ENCODE measurements at places on chromosomes 2 and 18. TPM values are rescaled to one million over a fixed set of nuclear protein-coding genes. Genes with fewer than 3 reads are reported as not detected.
A peak's percentile ranks its signal among the peaks of the same experiment; 100 is the strongest.

DNA sequence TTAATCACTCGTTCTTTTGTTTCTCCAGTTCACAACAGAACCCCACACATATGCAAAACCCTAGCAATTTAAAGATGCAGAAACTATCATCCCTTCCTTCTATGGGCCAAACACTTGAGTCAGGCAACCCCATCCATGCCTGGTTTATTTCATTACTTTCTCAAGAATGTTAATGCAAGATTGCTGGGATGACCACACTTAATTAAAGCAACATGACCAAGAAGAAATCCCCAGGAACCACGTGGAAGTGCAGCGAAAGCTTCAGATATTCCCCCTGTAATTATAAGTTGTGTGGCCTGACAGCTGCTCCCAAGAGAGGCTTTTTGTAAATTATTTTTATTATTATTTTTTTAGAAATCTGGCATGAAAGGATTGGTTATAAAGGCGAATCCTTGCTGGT, 246.2 kb upstream of the ID2 start:
- peak; percentile 40 for DNase-seq

Gene PRR30
- total RNA-seq, result not detected

DNA sequence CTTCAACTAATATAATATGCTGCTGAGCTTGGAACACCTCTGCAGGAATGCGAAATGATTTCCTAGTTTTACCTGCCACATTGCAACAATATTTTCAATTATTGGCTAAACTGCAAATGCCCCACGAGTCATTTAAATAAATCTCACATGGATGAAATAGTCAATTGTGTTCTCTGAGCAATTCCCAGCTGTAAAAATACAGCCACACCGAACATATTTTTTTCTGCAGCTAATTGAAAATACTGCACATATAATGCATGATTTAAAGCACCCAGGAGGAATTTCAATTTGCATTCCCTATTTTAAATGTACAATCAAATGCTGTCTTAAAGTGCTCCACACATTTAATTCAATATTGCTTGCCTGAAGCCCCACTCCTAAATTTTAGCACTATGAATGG, 18.6 kb downstream of the SERPINE2 start:
- no peak for DNase-seq

Gene MSTN
- not detected for total RNA-seq

DNA sequence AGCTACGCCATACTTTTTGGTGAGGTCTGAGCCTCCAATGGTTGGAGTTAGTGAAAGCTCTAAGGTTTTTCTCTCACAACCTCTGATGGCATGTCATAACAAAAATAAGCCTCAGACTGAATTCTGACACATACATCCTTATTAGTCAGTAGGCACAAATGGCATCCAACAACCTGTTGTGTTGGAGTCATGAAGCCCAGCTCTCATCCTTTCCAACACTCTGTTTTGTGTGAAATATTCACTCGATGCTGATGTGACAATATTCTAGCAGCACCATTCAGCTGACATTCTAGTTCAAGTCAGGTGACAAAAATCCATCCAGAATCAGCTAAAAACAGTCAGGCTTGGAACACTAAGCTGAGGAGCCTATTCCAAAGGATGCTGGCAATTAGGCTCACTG, 603.2 kb upstream of the ID2 start:
- DNase-seq, result no peak

DNA sequence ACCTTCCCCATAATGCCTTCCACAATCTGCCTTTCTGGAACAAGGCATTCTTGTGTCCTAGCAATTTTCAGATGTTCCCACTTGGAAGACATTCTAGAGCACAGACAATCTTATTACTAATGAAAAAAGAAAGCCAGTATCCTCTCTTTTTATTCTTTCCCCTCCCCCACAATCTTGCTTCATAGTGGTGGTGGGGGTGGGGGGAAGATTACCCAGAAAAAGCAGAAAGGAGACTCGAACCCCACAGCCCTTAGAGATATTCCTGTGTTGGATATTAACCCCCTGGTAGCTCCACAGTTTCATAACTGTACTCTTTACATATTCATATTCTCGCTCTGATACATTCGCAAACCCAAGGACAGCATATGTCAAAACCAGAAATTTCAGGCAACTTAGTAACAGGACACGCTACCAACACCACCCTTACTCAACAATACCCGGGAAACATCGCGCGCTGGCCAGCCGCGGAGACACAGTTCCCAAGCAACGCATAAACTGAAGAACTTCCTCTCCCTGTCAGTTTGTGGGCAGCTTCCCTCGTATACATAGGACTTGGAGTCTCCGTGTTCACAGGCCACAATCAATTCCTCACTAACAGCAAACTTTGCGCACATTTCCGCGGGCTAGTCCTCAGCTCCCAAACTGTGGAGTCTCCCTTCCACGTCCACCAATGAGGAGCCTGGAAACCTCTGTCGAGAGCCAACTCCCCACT, 793 bp downstream of the NR4A2 start:
- peak; percentile 80 for DNase-seq

- DNase-seq, result peak; percentile 82
Observed at GRCh38 chr18:7626922-7627440, 59.9 kb downstream of the PTPRM start.

GRCh38 chr2:119549241-119549640, 5.0 kb downstream of the CFAP221 start:
- peak; percentile 38 for DNase-seq

Gene SCN3A
- total RNA-seq, result 0.36 TPM

DNA sequence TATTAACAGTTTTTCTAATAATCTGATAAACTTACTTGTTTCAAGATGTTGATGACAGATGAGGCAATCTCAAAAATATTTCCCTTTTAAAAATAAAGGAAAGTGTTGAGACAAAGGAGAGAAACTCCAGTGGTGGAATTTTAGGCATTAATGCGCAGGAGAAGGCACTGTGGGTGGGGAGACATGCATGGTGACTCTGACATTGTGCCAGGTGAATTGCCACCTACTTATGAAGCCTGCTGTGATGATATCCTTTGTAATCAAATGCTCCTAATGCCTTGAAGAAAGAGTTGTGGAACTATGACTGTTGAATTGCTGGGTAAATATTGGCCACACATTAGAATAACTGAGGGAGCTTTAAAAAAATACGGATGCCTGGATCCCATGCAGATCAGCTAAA, 101.4 kb downstream of the PLA2R1 start:
- no peak for DNase-seq

- DNase-seq, result peak; percentile 38
Observed at GRCh38 chr2:177598326-177599138, 206.0 kb downstream of the AGPS start.

DNA sequence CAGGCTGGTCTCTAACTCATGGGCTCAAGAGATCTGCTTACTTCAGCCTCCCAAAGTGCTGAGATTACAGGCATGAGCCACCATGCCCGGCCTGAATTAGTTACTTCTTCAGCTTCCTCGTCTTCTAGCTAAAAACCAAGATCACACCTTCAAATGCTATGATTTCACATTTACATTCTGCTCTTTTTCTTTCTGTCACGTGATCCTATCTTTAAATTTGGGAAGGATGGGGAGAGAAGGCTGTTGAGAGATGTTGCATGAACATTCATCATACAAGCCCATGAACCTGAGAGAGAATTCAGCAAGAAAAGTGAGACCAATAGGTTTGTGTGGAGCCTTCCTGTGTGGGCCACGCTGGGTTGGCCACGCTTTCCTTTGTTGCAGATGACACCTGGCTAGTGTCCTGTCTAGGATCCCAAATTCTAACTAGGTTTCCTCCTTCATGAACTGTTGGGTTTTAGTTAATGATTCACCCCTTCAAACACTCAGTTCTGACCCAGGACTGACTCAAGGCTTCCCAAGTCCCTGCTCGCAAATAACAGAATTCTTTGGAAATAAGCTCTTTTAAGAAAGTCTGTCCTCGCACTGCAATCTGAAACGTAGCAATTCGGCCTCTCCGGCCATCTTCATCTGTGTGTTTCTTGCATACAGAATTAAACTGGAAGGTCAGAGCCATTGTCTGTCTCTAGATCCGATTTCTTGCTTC, 57.3 kb upstream of the CREB1 start:
- DNase-seq, result no peak

DNA sequence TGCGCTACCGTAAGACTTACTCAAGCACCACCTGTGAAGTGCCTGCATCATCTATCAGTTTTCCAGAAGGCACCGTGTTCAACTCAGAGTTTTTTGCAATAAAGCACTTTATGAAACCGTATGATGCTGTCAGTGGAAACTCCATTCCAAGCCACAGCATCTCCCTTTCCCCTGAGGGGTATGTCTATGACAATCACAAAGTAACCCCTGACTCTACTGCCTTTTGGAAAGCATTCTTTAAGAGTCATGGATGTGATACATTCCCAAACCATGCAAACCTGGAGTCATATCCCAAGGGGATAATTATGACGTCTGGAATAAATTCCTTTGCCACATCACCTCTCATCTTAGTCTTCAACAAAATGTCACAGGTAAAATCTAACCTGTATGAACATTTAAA, 39.2 kb downstream of the UNC50 start:
- DNase-seq, result peak; percentile 13

Gene CLEC4F
- not detected for total RNA-seq

Gene SH3YL1
- total RNA-seq, result 12.7 TPM

Gene SKOR2
- not detected for total RNA-seq

GRCh38 chr18:48181857-48182256, 227.3 kb downstream of the ZBTB7C start:
- no peak for DNase-seq

GRCh38 chr2:198901894-198902293, 555.8 kb downstream of the SATB2 start:
- peak; percentile 11 for DNase-seq

GRCh38 chr2:941871-942270, 8.8 kb upstream of the SNTG2 start:
- no peak for DNase-seq

Gene POTEJ
- total RNA-seq, result not detected

GRCh38 chr2:128504246-128505149, 185.8 kb upstream of the HS6ST1 start:
- no peak for DNase-seq

- no peak for DNase-seq
Observed at GRCh38 chr18:25557011-25557410, 205.0 kb upstream of the ZNF521 start.

GRCh38 chr18:44921974-44922373, 241.3 kb downstream of the SETBP1 start:
- no peak for DNase-seq

Gene RESP18
- total RNA-seq, result not detected

- peak; percentile 21 for DNase-seq
Observed at GRCh38 chr2:64655018-64655664, 1.4 kb upstream of the SERTAD2 start.

- no peak for DNase-seq
Observed at GRCh38 chr2:222424729-222425671, 657 bp downstream of the SGPP2 start.

Gene APOB
- not detected for total RNA-seq

Gene LHCGR
- total RNA-seq, result not detected

GRCh38 chr2:143468341-143468888, 339.2 kb downstream of the ARHGAP15 start:
- no peak for DNase-seq

Gene EVX2
- not detected for total RNA-seq

GRCh38 chr18:2108591-2108990, 462.7 kb downstream of the METTL4 start:
- peak; percentile 53 for DNase-seq

- DNase-seq, result no peak
Observed at GRCh38 chr2:66024391-66024790, 410.5 kb upstream of the MEIS1 start.

- DNase-seq, result no peak
Observed at GRCh38 chr2:146818122-146818521, 1026.7 kb upstream of the ACVR2A start.

GRCh38 chr2:127408004-127408806, 10.0 kb upstream of the PROC start:
- DNase-seq, result peak; percentile 91

GRCh38 chr2:99389946-99390345, 52.8 kb downstream of the EIF5B start:
- no peak for DNase-seq

GRCh38 chr2:40394597-40394996, 57.3 kb downstream of the SLC8A1 start:
- no peak for DNase-seq

DNA sequence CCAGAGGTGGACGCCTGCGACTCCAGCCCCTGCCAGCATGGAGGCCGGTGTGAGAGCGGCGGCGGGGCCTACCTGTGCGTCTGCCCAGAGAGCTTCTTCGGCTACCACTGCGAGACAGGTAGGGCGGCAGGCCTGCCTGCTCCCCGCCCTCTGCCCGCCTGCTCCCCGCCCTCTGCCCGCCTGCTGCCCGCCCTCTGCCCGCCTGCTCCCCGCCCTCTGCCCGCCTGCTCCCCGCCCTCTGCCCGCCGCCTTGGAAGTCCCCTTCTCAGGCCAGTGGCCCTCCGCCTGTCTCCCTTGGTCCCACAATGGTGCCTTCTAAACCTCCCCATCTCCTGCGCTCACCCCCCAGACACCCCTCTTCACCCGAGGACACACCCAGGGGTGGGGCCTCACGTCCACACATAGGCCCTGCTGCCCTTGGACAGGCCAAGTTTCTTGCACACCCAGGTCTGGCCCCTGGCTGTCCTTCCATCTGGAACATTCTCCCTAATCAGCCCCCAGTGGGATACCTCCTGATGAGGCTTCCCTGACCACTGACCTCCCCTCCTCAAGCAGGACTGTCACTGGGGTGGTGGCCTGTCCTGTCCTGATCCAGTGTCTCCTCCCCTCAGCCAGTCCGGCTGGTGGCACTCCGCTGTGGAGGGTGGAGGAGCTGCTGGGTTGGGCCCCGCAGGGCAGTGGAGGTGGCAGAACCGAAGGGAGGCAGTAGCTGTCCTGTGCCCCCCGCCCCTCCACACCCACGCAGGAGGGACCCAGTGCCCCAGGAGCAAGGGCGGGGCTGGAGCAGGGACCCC, 37.9 kb downstream of the MTERF4 start:
- DNase-seq, result no peak

GRCh38 chr2:212811036-212811805, 272.6 kb upstream of the ERBB4 start:
- peak; percentile 50 for DNase-seq

GRCh38 chr2:68418855-68419254, 48.2 kb downstream of the FBXO48 start:
- no peak for DNase-seq

DNA sequence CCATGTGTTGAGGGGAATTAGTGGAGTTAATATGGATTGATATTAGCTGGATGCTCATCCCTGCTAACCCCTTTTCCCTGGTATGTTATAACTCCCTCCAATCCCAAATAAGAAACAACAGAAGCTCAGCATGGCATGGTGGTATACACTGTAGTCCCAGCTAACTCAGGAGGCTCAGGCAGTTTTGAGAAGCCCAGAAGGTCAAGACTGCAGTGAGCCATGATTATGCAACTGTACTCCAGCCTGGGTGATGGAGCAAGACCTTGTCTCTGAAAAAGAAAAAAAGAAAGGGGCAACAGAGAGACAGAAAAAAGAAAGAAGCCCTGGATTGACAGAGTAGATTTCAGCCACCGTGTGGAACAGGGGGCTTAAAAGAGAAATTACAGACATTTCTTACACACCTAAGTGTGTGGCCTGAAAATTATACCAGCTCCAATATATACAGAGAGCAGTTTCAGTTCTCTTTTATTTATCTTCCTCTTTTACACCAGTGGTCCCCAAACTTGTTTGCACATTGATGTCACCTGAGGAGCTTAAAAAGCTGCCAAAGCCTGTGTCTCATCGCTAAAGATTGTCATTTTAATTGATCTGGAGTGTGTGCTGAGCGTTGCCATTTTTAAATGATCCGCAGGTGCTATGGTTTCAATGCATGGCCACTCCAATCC, 203.6 kb downstream of the UBE2E3 start:
- no peak for DNase-seq

Gene WNT6
- 4.2 TPM for total RNA-seq

- DNase-seq, result no peak
Observed at GRCh38 chr18:70705831-70706416, 417.1 kb downstream of the SOCS6 start.

Gene PRKRA
- total RNA-seq, result 82.5 TPM

All from RPMI7951 (cell line).